ENCODE measurements at places on chromosomes 2 and 18.

DNA sequence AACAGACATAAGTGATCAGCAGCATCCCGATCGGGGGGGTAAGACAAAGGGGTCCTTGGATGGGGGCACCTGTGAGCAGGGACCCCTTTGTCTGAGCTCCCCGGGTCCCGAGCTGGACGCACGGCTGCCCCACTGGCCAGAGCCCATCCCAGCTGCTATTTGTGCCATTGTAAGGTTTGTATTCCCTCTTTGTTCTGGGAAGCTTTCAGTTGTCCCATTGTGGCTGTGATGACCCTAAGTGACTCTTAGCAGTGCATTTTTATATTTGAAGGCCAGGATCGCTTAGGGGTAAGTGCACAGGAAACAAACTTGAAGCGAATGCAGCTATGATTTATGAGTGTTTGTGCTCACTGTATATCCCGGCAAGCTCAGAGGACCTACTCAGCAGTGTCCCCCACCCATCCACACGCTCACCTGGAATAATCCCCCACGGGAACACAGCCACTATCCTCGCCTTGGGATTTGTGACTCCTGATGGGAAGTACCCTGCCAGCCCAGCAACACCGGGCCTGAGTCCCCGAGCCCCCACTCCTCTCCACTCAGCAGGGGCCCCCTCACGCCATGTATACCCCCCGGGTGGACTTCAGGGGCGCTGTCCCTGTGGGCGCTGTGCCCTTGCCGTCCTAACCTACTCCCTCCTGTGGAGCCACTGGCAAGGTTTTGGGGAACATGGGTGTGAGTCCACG, 80.1 kb downstream of the MBP start:
- no peak for DNase-seq

- DNase-seq, result no peak
Measured at GRCh38 chr18:50159654-50160046, 35.3 kb downstream of the MYO5B start.

DNA sequence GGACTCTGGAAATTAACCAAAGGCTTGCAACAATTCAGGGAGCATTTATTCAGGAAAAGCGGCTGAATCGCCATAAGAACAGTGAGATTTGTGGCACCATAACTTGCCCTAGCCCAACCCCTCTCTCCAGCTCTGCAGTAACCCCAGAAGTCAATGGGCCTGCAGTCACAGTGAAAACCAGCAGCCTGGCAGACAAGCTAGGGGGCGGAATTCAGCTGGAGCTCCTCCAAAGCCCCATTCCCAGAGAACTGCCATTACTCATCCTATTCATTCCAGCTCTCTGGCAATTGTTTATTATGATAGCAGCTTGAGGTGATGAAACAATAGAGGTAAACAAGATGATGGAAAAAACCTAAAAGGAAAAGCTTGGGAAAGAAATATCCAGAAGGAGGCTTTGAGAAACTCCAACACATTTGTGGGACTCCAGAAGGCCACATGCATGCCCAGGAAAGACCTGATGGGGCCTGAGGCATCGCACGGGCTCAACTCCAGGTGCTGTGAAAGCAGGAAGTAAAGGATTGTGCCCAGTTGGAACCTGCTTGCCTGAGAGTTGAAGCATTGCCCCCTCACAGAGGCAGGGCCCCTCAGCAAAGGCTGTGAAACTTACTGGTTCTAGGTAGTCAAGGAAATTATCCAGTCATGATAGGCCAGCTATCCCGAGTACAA, 126.7 kb downstream of the TWIST2 start:
- no peak for DNase-seq

DNA sequence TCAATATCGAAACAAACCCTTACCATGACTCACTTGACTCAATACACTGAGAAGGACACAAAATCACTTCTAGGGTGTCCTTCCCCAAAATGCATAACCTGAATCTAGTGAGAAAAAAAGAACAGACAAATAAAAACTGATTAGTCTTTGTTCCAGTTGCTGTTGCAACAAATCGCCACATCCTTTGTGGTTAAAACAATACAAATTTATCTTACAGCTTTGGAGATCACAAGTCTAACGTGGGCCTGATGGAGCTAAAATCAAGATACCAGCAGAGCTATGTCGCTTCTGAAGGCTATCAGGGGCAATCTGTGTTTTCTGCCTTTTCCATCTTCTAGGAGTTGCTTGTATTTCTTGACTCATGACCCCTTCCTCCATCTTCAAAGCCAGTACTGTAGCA, 541.7 kb downstream of the KCNJ3 start:
- DNase-seq, result no peak

DNA sequence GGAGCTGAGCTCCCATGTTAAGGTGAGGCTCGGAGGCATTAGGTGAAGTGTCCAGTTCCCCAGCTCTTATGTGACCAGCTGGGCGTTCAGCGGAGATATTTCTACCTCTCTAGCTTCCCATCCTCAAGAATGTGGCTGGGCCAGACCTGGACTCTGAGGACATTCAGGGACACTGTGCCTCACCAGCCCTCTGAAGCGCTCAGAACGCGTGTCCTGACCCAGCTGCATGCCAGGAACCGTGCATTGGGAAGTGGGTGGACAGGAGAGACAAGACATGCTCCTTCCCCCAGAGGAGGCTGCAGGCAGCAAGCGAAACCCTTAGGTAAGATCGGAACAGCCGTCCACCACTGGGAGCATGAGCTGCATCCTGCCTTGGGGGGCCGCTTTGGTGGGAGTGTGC, 38.0 kb upstream of the GPAT2 start:
- DNase-seq, result no peak

- no peak for DNase-seq
Measured at GRCh38 chr2:120670371-120670770, 65.3 kb upstream of the GLI2 start.

DNA sequence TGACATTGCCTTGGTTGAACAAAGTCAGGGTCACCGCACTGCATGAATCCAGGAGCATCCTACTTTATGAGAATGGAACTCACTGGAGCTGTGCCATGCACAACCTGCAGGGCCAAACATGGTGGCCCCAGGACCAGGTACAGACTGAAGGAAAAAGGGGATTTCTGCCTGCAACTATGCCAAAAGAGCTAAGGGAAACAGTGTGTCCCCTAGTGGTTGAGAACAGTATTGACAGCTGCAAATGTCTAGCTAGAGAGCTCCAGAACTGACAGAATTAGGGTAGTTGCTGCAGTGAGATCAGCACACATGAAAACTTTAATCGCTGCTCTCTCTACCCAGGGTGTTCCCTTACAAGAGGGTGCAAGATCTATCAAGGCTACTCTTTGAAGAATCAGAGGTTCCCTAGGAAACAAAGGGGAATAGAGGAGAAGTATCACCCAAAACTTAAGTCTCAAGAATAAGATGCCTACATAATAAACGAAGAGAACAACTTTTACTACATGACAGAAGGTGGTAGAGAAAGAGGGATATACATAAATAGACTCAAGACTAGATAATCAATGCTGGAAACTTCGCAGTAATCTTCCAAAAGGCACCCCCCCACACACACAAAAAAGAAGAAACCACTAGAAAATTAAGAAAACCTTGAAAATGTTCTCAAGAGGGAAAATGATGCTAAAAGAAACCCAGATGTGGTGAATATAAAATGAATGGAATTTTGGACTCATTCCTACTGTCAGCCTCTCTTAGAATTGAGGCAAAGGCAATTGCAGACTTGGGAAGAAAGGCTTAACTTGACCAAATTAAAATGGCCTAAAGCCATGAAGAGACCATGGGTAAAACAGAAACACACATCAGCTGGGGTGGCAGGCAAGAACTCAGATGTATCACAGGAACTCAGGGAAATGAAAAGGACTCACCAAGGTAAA, 43.6 kb upstream of the IHH start:
- peak; percentile 45 for DNase-seq

DNA sequence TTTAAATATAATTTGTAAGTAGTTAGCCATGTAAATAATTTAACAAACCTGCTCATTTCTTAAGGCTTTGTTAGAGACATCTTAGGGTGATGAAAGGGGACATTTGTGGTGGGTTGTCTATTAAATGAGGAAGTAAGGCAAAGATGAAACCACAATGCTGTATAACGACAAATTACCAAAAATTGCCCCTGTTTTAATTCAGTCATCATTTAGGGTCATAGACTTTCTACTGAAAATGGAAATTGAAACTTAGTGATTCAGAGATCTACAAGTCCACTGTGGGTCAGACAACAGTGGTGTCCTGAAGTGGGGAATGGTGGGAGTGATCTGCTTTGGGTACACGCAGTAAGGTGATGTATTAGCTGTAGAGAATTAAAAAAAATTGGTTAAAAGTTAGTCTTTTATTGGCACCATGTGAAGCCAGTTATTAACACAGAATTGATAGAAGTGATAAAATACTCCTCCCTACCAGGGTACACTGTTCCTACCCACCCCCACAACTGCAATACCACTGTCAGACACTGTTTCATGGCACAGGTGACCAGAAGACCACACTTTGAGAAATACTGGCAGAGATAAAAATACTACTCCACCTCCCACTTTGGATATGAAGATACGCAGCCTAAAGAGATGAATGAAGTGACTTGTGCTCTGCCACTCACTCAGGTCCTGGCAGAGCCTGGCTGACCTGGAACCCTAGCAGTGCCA, 13.4 kb downstream of the CERS6 start:
- DNase-seq, result no peak

DNA sequence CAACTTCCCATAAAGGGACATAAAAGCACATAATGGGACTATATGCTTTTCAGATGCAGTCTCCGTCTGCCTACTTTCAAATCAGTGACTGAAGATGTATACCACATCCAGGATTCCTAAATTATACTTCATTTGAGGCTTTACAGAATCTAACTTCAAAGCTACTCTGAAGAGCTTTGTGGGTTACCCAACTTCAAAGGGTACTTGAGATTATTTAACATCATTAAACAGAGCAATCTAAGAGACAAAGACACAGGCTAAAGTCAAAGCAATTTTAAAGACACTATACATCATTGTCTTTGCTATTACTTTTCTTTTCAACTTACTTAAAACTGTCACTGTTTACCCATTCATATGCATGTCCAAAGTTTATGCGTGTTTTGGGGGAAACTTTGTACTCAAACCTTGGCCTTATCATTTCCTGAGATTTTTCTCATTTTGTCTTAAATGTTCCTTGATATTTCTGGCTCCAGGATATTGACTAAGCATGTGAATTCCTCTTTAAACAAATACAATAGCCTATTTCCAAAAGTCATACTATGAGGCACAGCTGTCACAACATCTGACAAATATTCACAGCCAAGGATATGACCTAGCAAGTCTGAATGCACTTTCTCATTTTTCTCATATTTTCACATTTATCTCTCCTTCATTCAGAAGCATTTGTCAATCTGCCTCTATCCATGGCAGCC, 1985.1 kb upstream of the PIK3C3 start:
- no peak for DNase-seq

DNA sequence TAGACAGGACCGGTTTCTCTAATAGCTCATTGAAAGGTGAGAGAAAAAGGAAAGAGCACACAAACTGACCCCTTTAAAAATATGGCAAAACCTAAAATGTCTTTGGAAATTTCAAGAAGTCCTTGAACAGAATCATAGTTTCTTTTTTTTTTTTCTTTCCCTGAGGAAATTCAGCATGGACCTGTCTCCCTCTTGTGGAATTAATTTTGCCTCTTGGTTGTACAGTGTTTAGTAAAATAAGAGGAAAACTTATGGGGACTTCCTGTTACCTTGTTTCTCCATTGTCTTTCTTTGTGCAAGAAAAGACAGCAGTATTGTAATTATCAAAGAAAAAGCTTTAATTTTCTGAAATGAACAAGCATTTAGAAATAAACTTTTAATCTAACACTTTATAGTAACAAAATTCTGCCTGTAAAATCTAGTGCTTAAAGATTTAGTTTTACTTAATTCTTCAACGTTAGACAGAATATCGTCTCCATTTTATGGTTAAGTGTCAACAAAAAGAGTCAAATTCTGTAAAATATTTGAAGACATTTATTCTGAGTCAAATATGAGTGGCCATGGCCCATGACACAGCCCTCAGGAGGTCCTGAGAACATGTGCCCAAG, 176.3 kb upstream of the NABP1 start:
- DNase-seq, result no peak

DNA sequence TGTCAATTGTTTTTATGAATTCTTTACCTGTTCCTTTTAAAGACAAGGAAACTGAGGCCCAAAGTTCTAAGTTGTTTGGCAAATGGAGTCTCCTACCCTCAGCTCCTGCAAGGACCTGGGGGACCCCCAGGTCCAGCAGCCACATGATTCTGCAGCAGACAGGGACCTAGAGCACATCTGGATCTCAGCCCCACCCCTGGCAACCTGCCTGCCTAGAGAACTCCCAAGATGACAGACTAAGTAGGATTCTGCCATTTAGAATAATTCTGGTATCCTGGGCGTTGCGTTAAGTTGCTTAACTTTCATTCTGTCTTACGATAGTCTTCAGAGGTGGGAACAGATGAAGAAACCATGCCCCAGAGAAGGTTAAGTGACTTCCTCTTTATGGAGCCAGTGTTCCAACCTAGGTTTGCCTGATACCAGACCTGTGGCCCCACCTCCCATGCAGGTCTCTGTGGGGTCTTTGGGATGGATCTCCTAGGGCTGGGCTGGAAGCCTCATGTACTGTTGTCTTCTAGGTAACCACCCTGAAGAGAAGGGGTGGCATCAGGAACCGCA, 5.6 kb upstream of the CENPA start:
- no peak for DNase-seq

DNA sequence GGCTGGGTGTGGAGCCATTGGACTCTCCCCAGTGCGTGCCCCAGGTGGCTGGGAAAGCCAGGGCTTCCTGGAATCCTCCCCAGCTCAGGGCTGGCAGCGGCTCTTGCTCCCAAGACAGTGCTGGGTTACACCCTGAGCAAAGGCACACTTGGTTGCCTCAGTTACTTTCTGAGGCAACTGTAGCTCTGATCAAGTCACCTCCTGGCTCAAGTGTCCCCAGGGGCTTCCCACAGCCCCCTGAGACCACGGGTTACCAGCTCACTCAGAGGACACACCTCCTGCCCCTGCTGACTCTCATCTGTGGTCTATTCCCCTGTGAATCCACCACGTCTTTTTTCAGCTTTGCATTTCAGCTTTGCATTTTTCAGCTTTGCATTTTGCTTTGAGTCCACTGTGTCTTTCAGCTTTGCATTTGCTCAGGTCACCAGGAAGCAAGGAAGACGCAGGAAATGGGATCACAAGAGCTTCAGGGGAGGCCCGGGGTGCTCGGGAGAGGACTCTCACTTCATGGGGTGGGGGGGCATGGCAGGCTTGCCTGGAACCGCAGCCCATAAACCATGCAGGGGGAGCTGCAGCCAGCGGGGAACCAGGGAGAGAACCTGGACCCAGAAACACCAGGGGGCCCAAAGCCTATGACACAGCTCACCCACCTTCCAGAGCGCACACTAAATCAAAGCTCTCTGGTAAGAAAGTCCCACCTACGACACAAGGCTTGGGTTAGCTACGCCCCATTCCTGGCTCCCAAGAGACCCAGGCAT, 138.0 kb upstream of the ASB18 start:
- no peak for DNase-seq

DNA sequence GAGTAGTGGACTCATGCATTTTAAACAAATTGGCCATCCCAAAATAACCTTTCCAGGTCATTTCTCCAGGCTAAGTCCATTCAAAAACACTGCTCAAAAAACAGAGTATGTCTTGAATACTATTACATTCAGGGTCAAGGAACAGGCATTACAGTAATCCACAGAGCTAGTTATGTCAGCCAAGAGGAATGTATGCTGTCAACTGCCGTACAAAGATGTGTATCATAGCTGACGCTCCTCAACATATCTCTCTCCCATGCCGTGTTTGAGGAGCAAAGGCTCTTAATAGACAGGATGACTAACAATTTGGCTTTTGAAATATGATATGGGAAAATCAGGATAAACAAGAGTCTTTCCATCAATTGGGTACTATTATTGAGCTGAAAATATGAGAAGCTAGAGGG, 68.8 kb upstream of the KCTD1 start:
- no peak for DNase-seq
